A549 treated with dexamethasone at 1 μM for 4 hours (cell line): ENCODE measurements at places on chromosomes 1 and 21. TPM values are rescaled to one million over a fixed set of nuclear protein-coding genes. Genes with fewer than 3 reads are reported as not detected.

Gene VCAM1
- 0.04 to 0.06 TPM (median 0.05 TPM) in 4 of 5 replicates, not detected in the other for total RNA-seq

Gene PLEKHO1
- 4.8 to 6.8 TPM (median 6.4 TPM) in 5 replicates for total RNA-seq

Gene RBM15
- 6.7 to 12.1 TPM (median 10.6 TPM) in 5 replicates for total RNA-seq

Gene OPTC
- not detected in 5 replicates for total RNA-seq

Gene NRDC
- 68.2 to 87.3 TPM (median 84.9 TPM) in 5 replicates for total RNA-seq

Gene KCNK1
- 16.0 to 24.6 TPM (median 19.6 TPM) in 5 replicates for total RNA-seq
